IMR-90 (cell line): ENCODE measurements at places on chromosomes 2 and 18. TPM values are rescaled to one million over a fixed set of nuclear protein-coding genes. Genes with fewer than 3 reads are reported as not detected.
A peak's percentile ranks its signal among the peaks of the same experiment; 100 is the strongest.

GRCh38 chr2:44450806-44451205 lies 89.1 kb downstream of the CAMKMT start:
- H3K4me1 ChIP-seq, result no peaks in the 10 kb centered on the region
- no peaks in the 10 kb centered on the region for H3K27me3 ChIP-seq
- H3K36me3 ChIP-seq, result no peaks in the 10 kb centered on the region
- H3K4me3 ChIP-seq, result no peak overlapping the region
- H3K27ac ChIP-seq, result no peak overlapping the region

ALK gene
- not detected in 2 replicates for total RNA-seq

GRCh38 chr2:101115664-101116063 lies 35.5 kb downstream of the TBC1D8 start:
- no peak overlapping the region for H3K27ac ChIP-seq
- H3K4me1 ChIP-seq, result peaks cover 11% of the 10 kb centered on the region
- no peak overlapping the region for H3K4me3 ChIP-seq
- no peak for DNase-seq
- no peaks in the 10 kb centered on the region; the same call in 1 of the 2 replicates for H3K27me3 ChIP-seq

DNA sequence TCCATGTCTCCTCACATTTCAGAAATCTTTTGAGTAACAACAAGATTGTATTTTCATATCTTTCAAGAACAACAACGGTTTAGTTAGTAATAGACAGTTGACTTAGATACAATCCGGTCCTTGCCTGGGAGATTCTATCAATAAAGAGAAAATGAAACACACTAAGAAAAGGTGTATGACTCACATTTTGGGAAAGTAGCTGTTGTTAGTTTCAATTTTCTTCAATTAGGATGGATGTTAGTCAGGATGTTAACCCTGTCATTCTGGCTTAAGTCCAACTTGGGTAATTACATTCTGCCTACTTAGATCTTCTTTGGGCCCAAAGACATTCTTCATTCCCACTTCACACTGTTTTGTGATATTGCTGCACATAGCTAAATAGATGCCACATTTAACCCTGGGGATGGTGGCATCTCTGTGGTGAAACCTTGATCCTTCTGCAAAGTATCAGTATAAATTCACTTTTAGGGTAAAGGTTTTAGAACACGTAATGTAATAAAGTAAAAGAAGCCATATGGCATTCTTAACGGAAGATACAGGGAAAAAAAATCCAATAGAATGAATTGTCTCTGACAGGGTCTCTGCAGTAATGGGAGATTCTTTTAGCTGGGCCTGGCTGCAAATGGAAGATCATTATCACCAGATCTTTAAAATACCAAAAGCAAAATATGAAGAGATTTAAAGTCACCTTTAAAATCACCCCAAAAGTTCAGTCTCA lies 365.5 kb downstream of the FIGN start:
- no peak overlapping the region for H3K27ac ChIP-seq
- no peak overlapping the region for H3K4me3 ChIP-seq
- no peaks in the 10 kb centered on the region for H3K4me1 ChIP-seq
- H3K27me3 ChIP-seq, result no peaks in the 10 kb centered on the region
- H3K36me3 ChIP-seq, result no peaks in the 10 kb centered on the region

FSIP2 gene
- under 0.01 TPM in 1 of 2 replicates, not detected in the other for total RNA-seq

EMILIN1 gene
- total RNA-seq, result 26.5 and 27.8 TPM in 2 replicates

GRCh38 chr2:160736148-160737028 lies 242.8 kb upstream of the RBMS1 start:
- H3K4me1 ChIP-seq, result peaks cover 10% of the 10 kb centered on the region
- H3K27me3 ChIP-seq, result no peaks in the 10 kb centered on the region
- no peak overlapping the region for H3K4me3 ChIP-seq

DNA sequence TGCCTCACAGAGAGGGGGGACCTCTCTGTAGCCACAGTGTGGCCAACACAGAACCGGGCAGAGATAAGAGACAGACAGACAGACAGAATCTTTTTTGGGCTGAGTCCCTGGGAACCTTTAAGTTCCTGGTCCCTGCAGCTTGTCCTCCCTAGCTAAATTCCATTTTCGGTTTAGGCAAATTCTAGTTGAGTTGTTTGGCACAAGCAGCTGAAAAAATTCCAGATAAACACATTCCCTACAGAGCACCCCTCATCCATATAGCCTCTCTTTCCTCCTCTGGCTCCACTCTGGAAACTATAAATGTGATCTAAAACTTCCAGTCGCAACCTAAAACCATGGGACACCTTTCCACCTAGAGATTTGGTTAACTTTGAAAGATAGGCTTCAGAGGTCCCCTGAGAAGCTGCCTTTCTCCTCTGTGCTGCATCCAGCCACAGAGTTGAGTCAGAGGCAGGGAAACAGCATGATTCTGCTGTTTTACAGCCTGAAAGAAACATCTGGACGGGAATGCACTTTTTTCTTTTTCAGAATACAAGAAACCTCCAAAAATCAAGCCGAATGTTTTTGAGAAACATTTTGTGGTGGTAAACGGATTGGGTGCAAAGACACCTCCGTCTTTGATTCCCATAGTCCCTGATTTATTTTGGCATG lies 30.9 kb downstream of the SLC4A3 start:
- H3K4me1 ChIP-seq, result peaks cover 4% of the 10 kb centered on the region; the same call in 1 of the 2 replicates
- H3K27ac ChIP-seq, result no peak overlapping the region
- no peak overlapping the region for H3K4me3 ChIP-seq
- no peaks in the 10 kb centered on the region for H3K36me3 ChIP-seq

DNA sequence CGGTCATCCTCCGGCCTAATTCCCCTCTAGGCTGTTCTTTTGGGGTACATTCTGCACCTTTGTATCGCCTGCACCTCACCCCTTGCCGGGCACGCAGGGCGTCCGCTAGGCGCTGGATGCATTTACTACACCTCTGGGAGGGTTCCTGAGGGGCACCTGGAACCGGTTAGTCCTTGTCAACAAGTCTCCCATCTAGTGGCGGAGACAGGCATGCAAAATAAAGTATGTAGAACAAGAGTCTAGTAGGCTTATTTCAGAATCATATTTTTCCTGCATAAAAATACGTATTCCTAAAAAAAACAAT lies 705 bp upstream of the TEX261 start:
- DNase-seq, result peak; percentile 17
- peak overlapping the region; percentile 58; the same call in 1 of the 2 replicates for H3K4me3 ChIP-seq
- H3K4me1 ChIP-seq, result peaks cover 11% of the 10 kb centered on the region
- no peak overlapping the region for H3K27ac ChIP-seq
- peaks cover 11% of the 10 kb centered on the region for H3K36me3 ChIP-seq

- no peak overlapping the region for H3K4me3 ChIP-seq
- no peaks in the 10 kb centered on the region for H3K27me3 ChIP-seq
- no peaks in the 10 kb centered on the region for H3K4me1 ChIP-seq
- no peak for DNase-seq
- no peaks in the 10 kb centered on the region for H3K36me3 ChIP-seq
Observed at GRCh38 chr18:61006687-61007224, 326.5 kb upstream of the CDH20 start.

- H3K27ac ChIP-seq, result peak overlapping the region; percentile 44; the same call in 1 of the 2 replicates
- peaks cover 4% of the 10 kb centered on the region for H3K4me1 ChIP-seq
- DNase-seq, result peak; percentile 91
- H3K36me3 ChIP-seq, result no peaks in the 10 kb centered on the region
Observed at GRCh38 chr2:120703330-120703994, 32.2 kb upstream of the GLI2 start.

GRCh38 chr2:42928692-42929545 lies 136.5 kb upstream of the HAAO start:
- peak; percentile 47 for DNase-seq
- H3K27me3 ChIP-seq, result no peaks in the 10 kb centered on the region
- H3K27ac ChIP-seq, result peak overlapping the region; percentile 85

SPP2 gene
- total RNA-seq, result not detected in 2 replicates

- DNase-seq, result no peak
- no peak overlapping the region for H3K4me3 ChIP-seq
- H3K36me3 ChIP-seq, result no peaks in the 10 kb centered on the region
Observed at GRCh38 chr2:203711399-203711798, 5.0 kb downstream of the CD28 start.

LMAN1 gene
- 213 and 262 TPM in 2 replicates for total RNA-seq

GRCh38 chr2:108620656-108621055 lies 86.4 kb downstream of the LIMS1 start:
- DNase-seq, result no peak
- no peak overlapping the region for H3K4me3 ChIP-seq
- H3K27ac ChIP-seq, result no peak overlapping the region
- no peaks in the 10 kb centered on the region for H3K36me3 ChIP-seq
- H3K27me3 ChIP-seq, result no peaks in the 10 kb centered on the region

GRCh38 chr18:22691946-22692710 lies 241.0 kb upstream of the RBBP8 start:
- peak overlapping the region; percentile 87 for H3K27ac ChIP-seq
- no peak overlapping the region for H3K4me3 ChIP-seq
- peaks cover 19% of the 10 kb centered on the region for H3K4me1 ChIP-seq
- peak; percentile 95 for DNase-seq
- no peaks in the 10 kb centered on the region for H3K36me3 ChIP-seq
- no peaks in the 10 kb centered on the region for H3K27me3 ChIP-seq

GRCh38 chr2:108133457-108133856 lies 106.3 kb upstream of the SULT1C3 start:
- no peaks in the 10 kb centered on the region for H3K27me3 ChIP-seq
- H3K4me3 ChIP-seq, result no peak overlapping the region
- H3K4me1 ChIP-seq, result no peaks in the 10 kb centered on the region
- H3K27ac ChIP-seq, result no peak overlapping the region
- H3K36me3 ChIP-seq, result no peaks in the 10 kb centered on the region

GRCh38 chr2:165959371-165959770 lies 5.8 kb upstream of the TTC21B start:
- no peak overlapping the region for H3K4me3 ChIP-seq
- no peak overlapping the region for H3K27ac ChIP-seq
- H3K36me3 ChIP-seq, result no peaks in the 10 kb centered on the region
- no peak for DNase-seq
- H3K4me1 ChIP-seq, result no peaks in the 10 kb centered on the region
- H3K27me3 ChIP-seq, result no peaks in the 10 kb centered on the region

GRCh38 chr2:96470636-96471035 lies 34.5 kb downstream of the NEURL3 start:
- no peak overlapping the region; the same call in 1 of the 2 replicates for H3K4me3 ChIP-seq
- DNase-seq, result peak; percentile 8
- no peaks in the 10 kb centered on the region for H3K36me3 ChIP-seq
- H3K27me3 ChIP-seq, result peaks cover 19% of the 10 kb centered on the region
- H3K27ac ChIP-seq, result no peak overlapping the region
- no peaks in the 10 kb centered on the region; the same call in 1 of the 2 replicates for H3K4me1 ChIP-seq

SCYGR2 gene
- total RNA-seq, result not detected in 2 replicates

RELCH gene
- 45.5 and 52.5 TPM in 2 replicates for total RNA-seq

DNA sequence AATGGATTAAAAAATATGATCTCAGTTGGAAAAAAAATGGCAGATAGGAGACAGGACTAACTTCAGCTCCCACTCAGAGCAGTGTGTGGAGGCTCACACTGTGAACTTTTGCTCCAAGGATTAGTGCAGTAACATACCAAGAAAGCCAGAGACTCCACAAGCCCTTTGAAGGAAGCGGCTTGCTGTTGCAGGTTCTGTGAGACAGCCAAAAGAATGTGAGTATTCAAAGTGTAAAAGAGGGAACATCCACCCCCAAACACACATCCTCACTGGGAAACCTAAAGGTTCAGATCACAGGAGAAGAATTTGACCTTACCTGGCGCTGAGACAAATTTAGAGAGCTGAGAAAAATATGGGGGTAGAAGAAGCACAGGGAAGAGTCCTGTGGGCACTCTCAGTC lies 77.5 kb downstream of the FAM171B start:
- H3K4me1 ChIP-seq, result no peaks in the 10 kb centered on the region
- H3K36me3 ChIP-seq, result no peaks in the 10 kb centered on the region
- no peak overlapping the region for H3K4me3 ChIP-seq
- no peak overlapping the region for H3K27ac ChIP-seq

DNA sequence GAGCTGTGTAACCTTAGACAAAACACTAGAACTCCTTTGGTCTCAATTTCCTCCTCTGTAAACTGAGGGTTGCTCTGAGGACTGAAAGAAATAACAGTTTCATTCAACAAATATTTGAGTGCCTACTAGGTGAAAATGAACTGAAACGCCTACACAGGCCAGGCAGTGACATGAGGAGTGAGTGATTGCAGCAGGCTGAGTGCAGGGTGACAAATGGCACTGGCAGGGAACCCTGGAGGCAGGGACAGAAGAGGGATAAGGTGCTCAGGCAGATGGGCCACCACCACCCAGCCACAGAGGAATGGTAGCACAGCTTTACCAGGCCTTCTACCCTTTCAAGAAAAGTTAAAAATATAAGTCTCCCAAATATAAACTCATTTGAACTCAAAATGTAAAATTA lies 11.5 kb upstream of the RNU4ATAC start:
- H3K27me3 ChIP-seq, result no peaks in the 10 kb centered on the region
- H3K4me1 ChIP-seq, result peaks cover 4% of the 10 kb centered on the region; the same call in 1 of the 2 replicates
- DNase-seq, result no peak

- no peak overlapping the region for H3K4me3 ChIP-seq
- DNase-seq, result no peak
- no peaks in the 10 kb centered on the region for H3K27me3 ChIP-seq
- H3K27ac ChIP-seq, result no peak overlapping the region
- no peaks in the 10 kb centered on the region for H3K4me1 ChIP-seq
- H3K36me3 ChIP-seq, result no peaks in the 10 kb centered on the region
Observed at GRCh38 chr2:116513991-116514390, 1300.5 kb upstream of the DDX18 start.

DNA sequence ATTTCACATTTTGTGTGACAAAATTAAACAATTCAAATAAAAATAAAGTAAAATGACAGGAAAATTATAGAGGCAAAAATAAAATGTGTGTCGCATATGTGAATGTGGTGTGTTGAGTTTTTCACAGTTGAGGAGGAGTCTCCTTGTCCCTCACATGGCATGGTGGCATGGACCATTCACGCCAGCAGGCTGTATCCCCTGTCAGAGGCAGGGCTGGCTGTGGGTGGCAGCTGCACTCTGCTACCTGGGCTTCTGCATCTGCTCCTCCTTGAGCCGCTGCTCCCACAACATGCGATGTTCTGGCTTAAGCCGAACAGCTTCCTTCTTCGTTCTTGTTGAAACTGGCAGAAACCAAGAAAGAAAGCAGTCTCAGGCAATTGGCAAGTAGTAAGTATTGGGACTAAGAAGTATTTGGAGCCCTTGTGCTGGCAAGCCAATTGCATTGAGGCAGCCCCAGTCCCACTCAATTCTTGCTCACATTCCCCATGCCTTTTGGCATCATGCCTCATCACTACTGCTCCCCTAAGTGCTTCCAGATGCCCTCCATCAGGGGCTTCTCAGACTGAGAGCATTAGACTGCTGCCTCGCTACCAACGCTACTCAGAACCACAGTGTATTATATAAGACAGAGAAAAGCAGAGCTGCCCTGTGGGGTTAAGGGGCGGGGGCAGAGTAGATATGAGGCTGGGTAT lies 177.9 kb upstream of the NABP1 start:
- no peak overlapping the region for H3K4me3 ChIP-seq
- H3K27ac ChIP-seq, result no peak overlapping the region
- no peaks in the 10 kb centered on the region for H3K27me3 ChIP-seq
- H3K4me1 ChIP-seq, result peaks cover 4% of the 10 kb centered on the region; the same call in 1 of the 2 replicates
- H3K36me3 ChIP-seq, result no peaks in the 10 kb centered on the region

DNA sequence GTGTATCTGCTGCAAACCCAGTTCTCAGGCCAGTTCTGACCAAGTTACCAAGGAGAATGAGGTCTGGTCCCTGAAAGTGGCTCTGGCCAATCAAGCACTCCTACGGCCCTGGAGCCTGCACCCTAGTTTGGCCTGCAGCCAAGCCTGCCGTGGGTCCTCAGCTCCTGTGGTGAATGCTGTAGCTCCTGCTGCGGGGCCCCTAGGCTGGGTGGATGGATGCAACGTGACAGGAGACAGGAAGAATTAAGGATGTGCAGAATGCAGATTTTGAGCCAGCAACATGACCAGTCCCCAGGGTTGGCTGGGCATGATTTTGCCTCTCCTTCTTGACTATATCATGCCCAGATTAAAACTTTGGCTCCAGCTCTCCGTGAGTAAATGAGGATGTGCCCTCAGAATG lies 97.2 kb downstream of the SMAD7 start:
- peaks cover 28% of the 10 kb centered on the region for H3K36me3 ChIP-seq
- no peak overlapping the region for H3K27ac ChIP-seq
- H3K27me3 ChIP-seq, result no peaks in the 10 kb centered on the region
- H3K4me1 ChIP-seq, result peaks cover 7% of the 10 kb centered on the region; the same call in 1 of the 2 replicates
- DNase-seq, result no peak
- no peak overlapping the region for H3K4me3 ChIP-seq

G6PC2 gene
- not detected in 2 replicates for total RNA-seq

IL1RL1 gene
- total RNA-seq, result under 0.01 TPM in 2 replicates
